Activated CD4-positive, CD25-positive, alpha-beta regulatory T cell (primary cell): ENCODE measurements at places on chromosomes 6 and 20.

- DNase-seq, result no peak
These were observed 38.4 kb upstream of the BCAS1 start for GRCh38 chr20:54108817-54109216.

GRCh38 chr6:13484138-13484708 is 3.2 kb downstream of the GFOD1 start:
- no peak for DNase-seq

- DNase-seq, result no peak
These were observed 60.6 kb upstream of the NT5E start for GRCh38 chr6:85389151-85389797.

GRCh38 chr6:142781129-142781528 is 163.8 kb downstream of the HIVEP2 start:
- no peak for DNase-seq
